ENCODE measurements at places on chromosomes 3 and 15.

GRCh38 chr3:116034086-116034485, 410.8 kb downstream of the GAP43 start:
- DNase-seq, result no peak

- DNase-seq, result no peak
Observed at GRCh38 chr3:197835509-197835908, 44.5 kb downstream of the LRCH3 start.

GRCh38 chr15:85760049-85760448, 34.7 kb downstream of the KLHL25 start:
- DNase-seq, result no peak

DNA sequence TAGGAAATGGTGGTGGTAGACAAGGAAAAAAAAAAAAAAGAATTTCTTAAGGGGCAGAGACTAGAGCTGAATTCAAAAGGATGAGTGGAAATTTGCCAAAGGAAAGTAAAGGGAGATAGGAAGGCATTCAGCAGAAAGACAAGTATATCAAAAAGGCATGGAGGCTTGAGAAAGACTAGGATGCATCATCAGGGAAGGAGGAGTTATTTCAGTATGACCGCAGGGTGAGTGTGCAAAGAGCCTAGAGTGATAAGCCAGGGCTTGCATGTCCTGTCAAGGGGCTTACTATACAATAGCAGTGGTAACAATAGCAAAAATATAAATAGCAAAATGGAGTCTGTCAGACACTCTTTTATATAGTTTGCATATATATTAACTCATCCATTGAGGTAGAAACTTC, 112.0 kb downstream of the FRMD4B start:
- DNase-seq, result no peak

DNA sequence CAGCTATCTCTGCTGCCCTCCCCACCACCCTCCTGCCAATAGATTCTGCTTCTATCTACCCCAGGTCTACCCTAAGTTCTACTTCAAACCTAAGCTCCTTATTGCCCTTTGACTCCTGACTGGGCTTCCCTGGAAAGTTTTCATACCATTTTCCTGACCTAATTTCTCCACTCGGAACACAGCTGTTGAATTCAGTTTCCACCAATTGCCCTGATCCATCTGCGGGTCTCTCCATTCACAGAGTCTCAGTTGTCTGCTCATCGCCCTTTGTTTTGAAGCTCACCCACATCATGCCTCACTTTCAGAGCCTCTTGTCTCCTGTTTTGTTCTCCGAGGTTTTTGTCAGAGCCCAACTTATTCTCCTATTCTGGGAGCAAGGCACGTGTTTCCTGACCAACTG, 56.8 kb upstream of the ABI3BP start:
- no peak for DNase-seq

DNA sequence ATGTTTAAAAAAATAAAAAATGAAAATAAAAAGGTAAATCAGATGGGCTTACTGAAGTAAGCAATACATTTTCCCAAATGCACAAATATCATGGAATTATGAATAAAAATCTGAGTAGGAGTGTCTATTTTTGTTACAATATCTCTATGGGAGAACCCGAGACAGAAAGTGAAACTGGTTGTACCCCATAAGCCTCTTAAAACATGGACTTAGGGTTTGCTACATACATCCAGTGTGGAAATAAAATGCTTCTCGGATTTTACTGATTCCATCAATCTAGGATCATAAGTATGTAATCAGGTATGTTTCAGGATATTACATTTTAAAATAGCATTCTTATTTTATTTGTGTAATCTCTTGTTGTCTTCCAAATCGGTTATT, 177.8 kb upstream of the CDIN1 start:
- DNase-seq, result no peak

GRCh38 chr3:114451561-114452018, 157.8 kb downstream of the TIGIT start:
- DNase-seq, result no peak

GRCh38 chr3:43909149-43909548, 218.4 kb downstream of the ABHD5 start:
- no peak for DNase-seq

DNA sequence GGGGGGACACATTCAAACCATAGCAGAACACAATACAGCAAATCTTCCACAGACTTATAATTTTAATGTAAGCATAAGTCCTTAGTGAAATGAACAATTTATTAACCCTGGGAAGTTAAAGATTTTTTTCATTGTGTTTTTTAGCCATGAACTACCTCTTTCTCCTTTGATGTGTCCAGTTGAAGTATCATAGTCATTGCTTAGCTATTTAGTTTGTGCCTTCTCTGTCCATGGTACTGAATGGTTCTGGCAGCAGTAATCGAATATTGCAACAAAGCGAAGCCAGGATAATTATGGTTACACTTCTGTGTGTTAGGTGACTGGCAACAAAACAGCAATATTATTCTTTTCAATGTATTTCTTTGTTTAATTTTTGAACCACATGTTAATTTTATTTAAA, 403.0 kb upstream of the ONECUT1 start:
- DNase-seq, result no peak

GRCh38 chr3:135218304-135218703, 423.2 kb downstream of the EPHB1 start:
- no peak for DNase-seq

DNA sequence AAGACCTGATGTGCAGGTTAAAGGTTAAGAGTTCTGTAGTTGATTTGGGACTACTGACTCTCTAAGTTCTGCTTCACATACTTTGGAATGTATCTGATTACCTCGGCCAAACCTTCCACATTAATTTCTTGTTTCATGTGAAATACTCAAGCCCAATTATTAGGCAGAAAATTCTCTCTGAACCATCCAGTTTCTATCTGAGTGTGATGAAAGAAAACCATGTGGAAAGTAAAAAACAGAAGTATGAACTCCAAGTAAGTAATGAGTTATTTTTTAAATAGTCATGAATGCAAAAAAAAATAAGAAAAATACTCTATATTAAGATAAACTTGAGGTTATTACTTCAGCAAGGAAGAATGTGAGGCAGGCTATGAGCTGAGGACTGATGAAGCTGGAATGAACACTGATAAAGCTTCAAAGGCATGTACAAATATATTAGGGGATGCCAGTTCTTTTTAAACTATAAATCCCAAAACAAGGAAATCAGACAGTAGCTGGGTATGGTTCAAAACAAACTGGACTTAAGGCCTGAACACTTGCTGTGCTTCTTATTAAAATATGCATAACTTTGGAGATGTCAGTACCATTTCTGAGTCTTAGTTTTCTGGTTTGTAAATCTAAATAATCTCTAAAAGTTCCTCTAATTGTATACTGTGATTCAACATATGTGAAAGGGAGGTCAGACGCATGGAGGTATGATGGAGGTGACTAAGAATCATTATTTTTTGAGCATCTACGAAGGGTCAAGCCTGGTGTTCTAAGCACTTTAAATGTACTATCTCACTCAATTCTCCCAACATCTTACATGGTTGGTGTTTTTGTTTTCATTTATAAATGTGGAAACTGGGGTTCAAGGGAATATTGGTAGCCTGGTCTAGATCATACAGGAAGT, 59.6 kb downstream of the COL6A6 start:
- DNase-seq, result no peak

DNA sequence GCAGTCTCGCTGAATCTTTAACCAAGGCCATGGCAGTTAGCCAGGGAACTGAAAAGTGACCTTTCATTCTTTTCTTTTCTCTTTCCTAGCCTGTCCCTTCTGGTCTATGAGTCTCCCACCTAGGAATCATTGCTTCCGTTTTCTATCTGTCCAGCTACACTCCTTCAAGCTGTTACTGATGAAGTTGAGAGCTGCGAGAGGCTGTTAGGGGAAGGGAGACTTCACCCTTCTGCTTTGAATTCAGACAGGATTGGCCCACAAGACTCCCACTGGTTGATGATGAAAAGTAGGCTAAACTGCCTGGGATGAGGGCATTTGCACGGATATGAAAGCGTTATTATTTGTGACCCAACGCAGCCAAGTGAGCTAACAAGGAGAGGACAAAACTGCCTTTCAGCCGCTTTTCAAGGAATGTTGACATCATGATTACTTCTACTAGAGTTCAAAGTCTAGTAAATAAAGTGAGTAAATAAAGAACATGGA, 30.2 kb downstream of the EIF4E3 start:
- DNase-seq, result no peak

DNA sequence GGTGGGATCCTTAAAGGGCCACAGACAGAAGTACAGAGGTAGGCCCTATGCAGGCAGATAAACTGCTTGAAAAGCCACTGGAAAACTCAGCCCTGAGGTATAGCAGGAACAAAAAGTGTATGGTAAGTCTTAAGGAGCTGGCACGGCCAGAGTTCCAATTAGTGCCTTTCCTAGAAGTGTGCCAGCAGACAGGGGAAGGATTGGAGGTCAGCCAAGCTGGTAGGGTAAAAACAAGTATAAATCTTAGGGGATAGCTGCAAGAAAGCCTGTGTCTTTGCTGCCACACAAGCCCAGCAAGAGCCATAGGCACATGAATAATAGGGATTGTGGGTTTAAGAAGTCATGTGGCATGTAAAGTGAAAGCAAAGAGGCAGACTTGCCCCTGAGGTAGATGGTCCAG, 582.5 kb downstream of the PLOD2 start:
- DNase-seq, result no peak

DNA sequence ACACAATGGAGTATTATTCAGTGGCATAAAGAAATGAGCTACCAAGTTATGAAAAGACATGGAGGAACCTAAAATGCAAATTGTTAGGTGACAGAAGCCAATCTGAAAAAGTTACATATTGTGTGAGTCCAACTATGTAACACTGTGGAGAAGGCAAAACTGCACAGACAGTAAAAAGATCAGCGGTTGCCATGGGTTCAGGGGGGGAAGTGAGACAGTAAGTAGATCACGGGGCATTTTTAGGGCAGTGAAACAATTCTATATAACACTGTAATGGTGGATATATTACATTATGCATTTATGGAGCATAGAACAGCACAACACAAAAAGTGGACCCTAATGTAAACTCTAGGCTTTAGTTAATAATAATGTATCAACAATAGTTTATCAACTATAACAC, 17.6 kb downstream of the CBLB start:
- no peak for DNase-seq

GRCh38 chr3:138173769-138174420, 826 bp downstream of the DBR1 start:
- no peak for DNase-seq

GRCh38 chr3:111236836-111237713, 165.5 kb downstream of the NECTIN3 start:
- DNase-seq, result no peak

DNA sequence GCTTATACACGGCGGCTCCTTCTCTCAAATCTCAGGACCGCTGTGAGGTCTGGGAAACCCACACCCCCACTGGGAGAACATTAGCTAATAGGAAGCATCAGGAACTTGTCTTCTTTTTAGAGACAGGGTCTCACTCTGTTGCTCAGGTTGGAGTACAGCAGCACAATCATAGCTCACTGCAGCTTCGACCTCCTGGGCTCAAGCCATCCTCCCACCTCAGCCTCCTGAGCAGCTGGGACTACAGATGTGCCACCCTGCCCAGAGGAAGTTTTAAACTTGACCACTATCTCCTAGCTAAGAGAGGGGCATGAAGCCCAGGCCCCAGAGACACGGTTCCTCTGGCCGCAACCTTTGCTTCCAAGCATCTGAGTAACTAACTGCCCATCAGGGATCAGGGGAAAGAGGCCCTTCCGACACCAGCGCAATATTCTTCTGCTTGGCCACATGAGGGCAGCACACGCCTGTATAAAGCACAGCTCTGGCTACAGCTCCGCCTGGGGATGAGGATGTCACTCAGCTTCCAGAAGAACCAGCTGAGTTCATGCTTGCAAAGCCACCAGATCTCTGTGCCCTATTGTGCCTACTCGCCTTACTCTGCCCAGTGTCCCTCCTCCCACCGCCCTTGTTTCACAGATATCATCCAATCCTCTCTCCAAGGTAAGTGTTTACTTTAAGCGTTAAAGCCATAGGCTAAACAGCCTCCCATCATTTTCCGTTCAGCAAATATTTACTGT, 57.6 kb upstream of the SLC6A11 start:
- DNase-seq, result peak; percentile 44

GRCh38 chr3:114857299-114857701, 289.8 kb downstream of the ZBTB20 start:
- DNase-seq, result no peak

GRCh38 chr3:169354774-169355501, 308.6 kb downstream of the MECOM start:
- no peak for DNase-seq

DNA sequence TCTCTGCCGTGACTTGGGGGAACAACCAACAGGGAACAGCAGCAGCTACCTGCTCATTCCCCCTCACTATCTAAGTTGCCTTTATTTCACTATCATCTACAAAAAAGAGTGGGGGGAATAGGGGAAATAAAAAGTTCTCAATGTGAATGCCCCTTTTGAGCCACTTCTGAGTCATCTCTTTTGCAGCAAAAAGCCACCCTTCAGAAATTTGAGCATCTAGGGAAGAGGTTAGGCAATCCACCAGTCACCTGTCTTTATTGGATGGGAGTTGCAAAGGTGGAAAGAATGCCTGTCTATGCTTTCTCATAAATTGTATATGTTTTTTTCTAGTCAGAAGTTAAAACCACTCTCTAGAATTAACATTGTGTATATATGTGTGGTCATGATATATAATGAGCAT, 41.1 kb downstream of the GPD1L start:
- no peak for DNase-seq

DNA sequence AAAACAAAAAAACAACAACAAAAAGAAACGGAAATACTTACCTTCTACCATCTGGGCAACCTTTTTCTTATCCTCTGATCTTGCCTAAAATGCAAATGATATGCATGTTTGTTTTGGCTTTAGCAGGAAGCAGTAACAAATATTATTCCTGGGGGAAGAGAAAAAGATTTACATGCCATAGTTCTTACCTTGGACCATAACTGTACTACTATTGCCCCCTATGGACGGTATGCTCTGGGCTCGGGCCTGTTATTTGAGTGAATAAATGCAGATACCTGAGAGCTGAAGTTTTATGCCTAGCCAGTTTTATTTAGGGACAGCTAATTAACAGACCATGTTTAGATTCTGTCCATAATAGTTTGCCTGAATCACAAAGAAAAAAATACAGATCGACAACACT, 12.6 kb upstream of the STARD5 start:
- peak; percentile 34 for DNase-seq

GRCh38 chr3:195221015-195221853, 49.7 kb downstream of the XXYLT1 start:
- DNase-seq, result no peak

GRCh38 chr3:112477891-112478290, 21.4 kb downstream of the BTLA start:
- no peak for DNase-seq

GRCh38 chr15:81195339-81195864, 1.3 kb upstream of the IL16 start:
- no peak for DNase-seq

GRCh38 chr15:91318931-91319330, 218.9 kb downstream of the SV2B start:
- DNase-seq, result no peak

Data from activated CD4-positive, alpha-beta T cell treated with anti-CD3 and anti-CD28 coated beads, Interleukin-2, amount 50 U/mL, for 48 hours (primary cell).